ENCODE measurements at places on chromosomes 4 and X.

DNA sequence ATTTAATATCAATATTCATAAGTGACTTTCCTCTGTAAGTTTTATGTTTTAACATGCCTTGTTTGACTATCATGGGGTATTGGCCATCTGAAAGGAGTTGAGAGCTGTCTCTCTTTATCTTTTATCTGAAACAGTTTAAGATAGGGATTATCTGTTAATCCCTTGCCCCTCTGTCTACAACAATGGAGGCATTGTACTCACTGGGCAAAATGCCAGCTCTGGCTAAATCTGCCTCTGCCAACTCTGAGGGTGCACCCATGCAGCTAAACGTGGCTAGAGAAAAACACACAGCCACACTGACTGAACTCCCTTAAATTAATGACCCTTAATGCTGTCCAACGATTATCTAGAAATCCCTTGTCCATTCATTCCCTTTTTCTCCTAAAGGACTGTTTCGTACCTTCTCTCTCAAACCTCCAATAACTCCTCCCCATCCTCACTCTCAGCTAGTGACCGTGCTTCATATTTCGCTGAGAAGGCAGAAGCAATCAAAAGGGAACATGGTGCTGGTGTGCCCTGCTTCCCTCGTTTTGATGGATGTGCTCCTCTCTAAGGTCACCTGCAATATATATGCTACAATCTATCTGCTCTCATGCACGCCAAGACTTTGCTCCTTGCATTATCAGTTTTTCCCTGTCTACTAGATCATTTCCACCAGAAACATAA, 10.3 kb downstream of the PHKA2 start:
- DNase-seq: peak; percentile 73

DNA sequence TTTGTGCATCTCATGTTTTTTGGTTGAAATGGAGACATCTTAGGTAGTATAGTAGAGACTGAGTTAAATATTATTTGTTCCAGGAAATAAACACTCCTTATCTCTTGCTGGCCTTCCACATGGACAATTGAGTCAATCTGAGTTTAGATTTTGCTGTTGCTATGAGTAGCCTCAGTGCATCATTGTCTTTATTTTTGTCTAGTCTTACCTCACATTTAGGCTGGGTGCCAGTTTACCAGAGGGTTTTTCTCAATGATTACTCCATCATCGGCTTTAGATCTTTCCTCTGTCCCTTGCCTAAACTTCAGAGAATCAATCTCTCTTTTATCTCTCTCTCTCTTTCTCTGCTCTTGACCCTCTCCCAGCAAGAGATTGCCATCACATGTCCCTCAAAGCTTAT, 73.6 kb downstream of the GABRB1 start:
- DNase-seq: no peak

GRCh38 chr4:14315129-14315528, 687.2 kb upstream of the CPEB2 start:
- DNase-seq: no peak

GRCh38 chrX:133881007-133881406, 104.4 kb downstream of the GPC3 start:
- no peak for DNase-seq

DNA sequence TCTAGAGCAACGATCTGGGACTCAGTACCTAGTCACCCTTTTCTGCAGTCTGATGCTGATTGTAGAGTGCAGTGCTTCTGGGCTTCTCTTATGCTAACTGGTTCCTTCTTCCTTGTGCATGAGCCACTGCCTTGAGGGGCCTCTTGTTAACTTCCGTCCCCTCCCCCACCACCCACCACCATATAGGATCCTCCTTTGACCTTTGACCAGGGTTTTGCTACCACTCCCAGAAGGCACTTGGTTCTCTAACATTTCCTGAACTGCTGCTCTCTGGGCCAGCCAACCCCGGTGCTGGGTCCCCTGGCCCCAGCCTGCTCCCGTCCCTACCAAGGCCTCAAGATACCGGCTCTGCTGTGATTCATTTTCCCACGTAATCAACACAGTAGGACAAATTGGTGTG, 104.6 kb upstream of the KLF3 start:
- DNase-seq: no peak

DNA sequence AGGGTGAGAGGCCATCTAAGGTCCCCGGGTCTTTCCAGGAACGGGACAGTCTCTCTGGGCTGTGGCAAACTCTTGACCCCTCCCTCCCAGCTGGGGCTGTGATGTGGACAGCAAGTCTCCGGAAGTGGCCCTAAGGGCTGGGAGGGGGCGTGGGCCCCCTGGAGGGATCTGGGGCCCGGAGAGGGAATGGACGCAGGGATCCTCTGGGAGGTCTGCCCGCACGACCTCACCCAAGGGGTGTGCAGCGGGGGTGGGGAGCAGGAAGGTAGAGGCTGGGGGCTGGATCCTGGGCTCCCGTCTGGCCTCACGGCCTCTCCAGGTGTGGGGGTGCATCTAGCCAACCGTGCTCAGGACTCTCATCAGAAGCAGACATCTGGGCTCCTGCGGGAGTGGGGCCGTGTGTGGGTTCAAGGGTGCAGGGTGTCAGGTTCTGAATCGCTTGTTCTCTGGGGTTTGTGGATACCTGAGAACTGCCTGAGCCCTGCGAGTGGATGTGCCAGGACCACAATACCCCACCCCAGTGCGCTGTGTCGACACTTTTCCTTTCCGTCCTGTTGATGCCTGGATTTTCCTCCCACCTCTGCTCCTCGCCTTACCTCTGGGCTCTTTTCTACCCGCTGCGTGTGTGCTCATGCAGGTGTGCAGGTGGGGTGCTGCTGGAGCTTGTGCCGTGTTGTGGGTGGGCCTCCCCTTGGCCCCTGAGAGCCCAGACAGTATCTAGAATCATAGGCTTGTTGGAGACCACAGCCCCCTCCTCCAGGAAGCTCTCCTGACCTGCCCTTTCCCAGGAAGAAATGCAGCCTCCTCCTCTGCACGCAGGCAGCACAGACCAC, 915 bp downstream of the CPZ start:
- DNase-seq: no peak

DNA sequence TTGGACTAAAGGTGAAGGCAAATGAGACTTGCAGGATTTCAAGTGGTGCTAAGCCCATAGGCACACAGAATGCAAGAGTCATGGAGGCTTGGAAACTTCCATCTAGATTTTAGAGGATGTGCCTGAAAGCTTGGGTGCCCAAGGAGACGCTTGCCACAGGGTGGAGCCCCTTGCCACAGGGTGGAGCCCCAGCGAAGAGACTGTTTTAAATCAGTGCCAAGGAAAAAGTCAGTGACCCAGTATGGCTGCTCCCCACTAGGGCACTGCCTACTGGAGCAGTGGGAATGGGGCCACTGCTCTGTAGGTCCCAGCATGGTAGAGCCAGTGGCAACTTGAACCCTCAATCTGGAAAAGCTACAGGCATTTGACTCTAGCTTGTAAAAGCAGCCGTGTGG, 794.2 kb upstream of the LCORL start:
- no peak for DNase-seq

- no peak for DNase-seq
Measured at GRCh38 chr4:154465085-154465484, 26.5 kb downstream of the DCHS2 start.

DNA sequence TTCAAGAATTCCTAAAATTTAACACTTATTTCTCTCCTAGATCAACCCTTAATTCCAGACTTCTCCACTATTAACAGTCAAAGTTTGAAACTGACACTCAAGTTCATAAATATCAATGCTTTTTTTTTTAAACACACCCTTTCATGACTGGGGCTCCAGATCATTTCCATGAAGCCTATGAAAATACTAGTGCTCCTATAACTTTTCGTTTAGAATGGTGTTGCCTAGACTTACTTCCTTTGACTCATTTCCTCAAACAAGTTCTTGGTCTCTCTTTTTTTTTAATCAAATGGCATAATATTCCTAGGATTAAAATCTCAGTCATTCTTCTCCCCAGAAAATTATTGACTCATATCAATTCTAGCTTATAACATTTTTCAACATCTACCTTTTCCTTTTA, 13.1 kb downstream of the ZMAT1 start:
- no peak for DNase-seq

DNA sequence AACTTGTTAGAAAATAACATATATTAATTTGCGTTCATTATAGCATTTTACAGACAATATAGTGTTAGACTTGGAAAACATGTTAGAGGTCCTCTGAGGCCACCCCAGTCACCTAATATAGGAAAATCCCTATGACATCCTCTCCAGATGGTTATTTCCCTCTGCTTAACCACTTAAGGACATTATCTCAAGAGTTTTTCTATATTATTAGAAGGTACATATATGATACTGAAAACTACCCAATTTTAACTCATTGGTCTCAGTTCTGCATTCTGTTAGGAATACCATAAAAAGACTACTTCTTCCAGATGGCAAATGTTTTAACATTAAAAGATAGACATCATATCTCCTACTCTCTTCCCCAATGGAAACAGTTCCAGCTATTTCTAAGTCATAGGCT, 21.4 kb downstream of the PTPN13 start:
- DNase-seq: no peak

GRCh38 chr4:121454251-121454979, 73.6 kb upstream of the QRFPR start:
- no peak for DNase-seq

GRCh38 chrX:151633157-151633556, 62.1 kb upstream of the PRRG3 start:
- no peak for DNase-seq

GRCh38 chrX:111568354-111568753, 56.9 kb downstream of the SERTM2 start:
- no peak for DNase-seq

- no peak for DNase-seq
Measured at GRCh38 chr4:90118527-90119195, 8.5 kb upstream of the CCSER1 start.

DNA sequence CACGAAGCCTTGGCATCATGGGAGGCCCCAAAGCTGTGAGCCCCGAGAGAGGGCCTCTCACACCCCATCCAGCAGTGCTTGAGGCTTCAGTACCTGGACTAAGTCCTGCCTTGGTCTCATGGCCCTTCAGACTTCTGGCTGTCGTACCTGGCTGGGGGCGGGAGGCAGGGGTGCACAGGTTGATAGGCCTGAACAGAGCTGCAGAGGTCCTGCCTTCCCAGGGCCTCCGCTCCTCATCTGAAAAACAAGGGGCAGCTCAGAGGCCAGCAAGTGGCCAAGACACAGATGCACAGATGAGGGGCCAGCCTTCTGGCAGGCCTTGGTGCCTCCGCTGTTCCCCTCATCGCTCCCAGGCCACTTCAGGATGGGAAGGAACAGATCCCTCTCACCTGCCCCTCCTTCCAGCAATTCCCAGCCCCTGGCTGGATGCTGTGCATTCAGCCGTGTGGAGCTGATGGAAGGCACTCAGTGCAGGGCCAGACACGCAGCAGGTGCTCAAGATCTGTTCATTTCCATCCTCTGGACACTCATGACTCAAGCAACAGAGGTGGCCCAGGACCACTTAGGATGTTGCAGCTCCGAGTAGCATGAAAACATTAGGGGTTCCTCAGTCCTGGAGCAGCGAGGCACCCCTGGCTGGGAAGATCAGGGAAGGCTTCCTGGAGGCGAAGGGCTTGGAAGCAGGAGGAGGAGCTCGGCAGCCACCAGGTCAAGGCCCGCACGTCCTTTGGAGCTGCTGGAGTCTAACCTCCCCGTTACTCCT, 1.4 kb downstream of the ZNF185 start:
- DNase-seq: no peak

- DNase-seq: no peak
Measured at GRCh38 chr4:42067264-42067663, 76.9 kb downstream of the SLC30A9 start.

DNA sequence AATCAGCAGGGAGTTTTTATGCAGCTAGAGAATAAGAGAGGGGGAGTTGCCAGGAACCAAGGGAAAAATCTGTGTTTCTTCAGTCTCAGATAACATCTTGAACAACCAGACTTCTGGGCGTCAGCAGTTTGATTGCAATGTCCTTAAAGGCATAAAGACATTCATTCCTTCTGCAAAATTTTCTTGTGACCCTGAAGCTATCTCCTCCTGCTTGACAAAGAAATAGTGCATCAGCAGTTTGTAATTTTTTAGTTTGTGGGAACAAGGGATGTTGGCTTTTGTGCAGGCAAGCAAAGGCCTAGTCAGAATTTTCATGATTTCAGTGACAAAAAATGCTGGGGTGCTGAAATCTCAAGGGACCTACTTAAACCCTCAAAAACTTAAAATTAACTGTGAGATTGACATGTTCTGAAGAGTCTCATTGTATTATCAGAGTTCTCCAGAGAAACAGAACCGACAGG, 125.8 kb upstream of the UNC5C start:
- no peak for DNase-seq

DNA sequence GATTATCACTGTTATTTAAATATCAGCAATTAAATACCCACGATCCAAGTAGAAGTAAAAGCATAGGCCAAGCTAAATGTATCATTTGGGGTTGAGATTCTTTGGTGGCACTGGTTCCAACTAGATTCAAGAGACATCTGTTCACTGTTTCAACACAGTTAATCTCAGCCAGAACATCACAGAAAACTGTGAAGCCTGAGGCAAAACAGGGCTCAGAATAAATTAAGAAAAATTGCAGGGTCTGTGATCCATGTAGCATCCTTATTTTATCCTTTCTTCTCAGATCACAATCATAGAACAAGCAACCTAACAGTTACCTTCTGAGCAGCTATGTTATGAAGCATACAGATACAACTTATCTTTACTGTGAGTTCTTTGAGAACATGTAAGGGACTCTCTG, 23.7 kb downstream of the YTHDC1 start:
- DNase-seq: no peak

DNA sequence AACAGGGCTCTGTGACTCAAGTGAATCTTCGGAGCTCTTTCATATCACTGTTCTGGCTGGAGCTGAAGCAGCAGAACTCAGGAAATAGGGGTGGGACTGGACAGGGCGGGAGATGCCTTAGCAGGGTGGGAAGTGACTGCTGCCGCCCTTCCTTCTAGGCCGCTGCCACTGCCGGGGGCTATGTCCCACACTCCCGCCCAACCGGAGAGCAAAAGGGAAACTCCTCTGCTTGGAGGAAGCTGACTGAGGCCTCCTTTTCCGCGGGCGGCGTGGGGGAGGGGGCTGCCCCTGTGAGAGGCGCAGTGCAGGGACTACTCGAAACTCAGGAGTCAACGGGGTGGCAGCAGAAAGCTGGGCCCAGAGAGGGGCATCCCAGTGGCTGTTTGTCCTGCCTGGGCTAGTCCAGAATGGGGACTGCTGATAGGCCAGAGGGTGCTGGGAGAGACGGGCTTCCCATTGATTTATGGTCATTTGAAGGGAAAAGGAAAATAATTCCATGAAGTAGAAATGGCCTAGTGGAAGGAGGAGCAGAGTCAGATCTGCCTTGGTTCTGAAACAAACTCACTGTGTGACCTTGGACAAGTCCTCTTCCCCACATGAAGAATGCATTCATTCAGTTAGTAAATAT, 36.9 kb downstream of the STARD8 start:
- no peak for DNase-seq

GRCh38 chrX:13112499-13112898, 68.1 kb upstream of the FAM9C start:
- DNase-seq: no peak

GRCh38 chr4:39384563-39384962, 18.4 kb upstream of the RFC1 start:
- DNase-seq: no peak

GRCh38 chrX:149280011-149280410, 225.1 kb downstream of the IDS start:
- no peak for DNase-seq

- no peak for DNase-seq
Measured at GRCh38 chr4:86957215-86957614, 22.4 kb downstream of the AFF1 start.

- no peak for DNase-seq
Measured at GRCh38 chr4:136183513-136183912, 1348.8 kb downstream of the PCDH18 start.

- DNase-seq: peak; percentile 33
Measured at GRCh38 chr4:10053635-10054453, 32.5 kb upstream of the SLC2A9 start.

Measured in NCI-H345 (cell line).